ENCODE measurements at places on chromosomes 12 and 14.

DNA sequence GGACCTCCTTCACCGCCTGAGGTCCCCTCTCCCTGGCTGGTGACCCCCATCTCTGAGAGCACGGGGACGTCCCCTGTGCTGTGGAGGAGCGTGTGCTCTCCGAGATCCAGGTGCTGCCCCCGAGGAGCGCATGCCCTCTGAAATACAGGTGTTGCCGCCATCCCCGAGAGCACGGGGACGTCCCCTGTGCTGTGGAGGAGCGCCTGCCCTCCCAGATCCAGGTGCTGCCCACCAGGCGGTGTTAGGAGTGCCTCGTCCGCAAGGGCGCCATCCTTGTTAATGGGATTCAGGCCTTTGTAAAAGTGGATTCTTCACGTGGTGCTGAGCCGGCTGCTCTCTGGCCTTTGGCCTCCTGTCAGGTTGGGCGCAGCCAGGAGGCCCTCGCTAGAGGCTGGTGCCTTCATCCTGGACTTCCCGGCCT is 10.1 kb downstream of the NOC4L start:
- no peak for DNase-seq

- no peak for DNase-seq
These were observed 77.5 kb upstream of the CD163 start for GRCh38 chr12:7581046-7581445.

- DNase-seq = no peak
These were observed 17.9 kb upstream of the RCOR1 start for GRCh38 chr14:102574281-102575159.

DNA sequence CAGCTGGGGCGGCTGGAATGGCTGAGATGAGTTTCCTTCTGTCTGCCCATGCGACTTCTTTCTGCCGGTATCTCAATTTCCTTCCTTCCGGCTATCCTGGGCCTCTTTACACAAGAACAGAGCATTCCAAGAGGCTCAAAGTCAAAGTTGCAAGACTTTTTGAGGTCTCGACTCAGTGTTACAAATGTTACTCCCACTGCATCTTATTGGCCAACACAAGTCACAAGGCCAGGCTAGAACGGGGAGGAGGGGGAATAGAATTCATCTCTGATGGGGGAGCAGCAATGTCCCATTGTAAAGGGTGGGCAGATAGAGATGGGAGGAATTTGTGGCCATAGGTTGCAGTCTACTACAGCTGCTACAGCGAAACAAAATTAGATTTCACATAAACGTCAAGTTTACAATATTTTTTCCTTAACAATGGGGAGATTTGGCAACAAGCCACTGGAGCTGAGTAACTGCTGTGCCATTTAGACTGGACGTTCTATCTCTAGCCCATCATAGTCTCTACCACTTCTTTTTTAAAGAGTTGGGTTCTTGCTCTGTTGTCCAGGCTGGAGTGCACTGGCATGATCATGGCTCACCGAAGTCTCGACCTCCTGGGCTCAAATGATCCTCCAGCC is 9.5 kb upstream of the NYNRIN start:
- DNase-seq = no peak

DNA sequence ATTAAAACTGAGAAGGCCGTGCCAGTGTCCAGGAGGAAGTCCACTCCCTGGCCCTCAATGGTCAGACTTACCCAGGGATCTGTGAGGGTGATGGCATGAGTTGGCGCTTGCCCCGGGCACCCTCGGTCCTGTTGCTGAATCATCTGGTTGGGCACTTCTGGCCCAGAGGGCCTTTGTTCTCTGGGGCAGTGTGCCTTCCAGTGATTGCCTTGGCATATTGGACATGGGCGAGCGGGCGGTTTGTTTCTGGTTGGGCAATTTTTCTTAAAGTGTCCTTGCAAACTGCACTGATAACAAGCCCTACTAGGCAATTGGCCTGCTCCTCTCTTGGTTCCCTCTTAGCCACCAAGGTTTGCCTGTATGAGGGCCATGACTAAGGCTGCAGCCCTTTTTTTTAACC is 69.5 kb upstream of the ZDHHC17 start:
- DNase-seq = no peak

DNA sequence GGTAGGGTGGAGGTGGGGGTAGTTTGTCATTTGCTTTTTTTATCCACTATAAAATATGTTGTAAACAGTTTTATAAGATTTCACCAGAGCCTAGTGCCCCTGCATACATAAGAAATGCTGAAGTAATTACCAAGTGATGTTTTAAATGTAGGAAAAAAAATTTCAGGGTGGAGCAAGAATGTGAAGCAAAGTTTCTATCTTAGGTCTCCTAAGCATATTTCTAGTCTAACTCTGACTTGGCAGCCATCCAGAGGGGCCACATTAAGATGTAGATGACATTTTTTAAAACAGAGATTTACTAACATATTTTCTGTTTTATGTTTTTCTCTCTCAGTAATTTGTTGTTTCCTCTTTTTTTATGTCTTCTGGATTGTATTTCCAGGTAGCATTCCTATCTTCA is 15.8 kb upstream of the KRAS start:
- no peak for DNase-seq

GRCh38 chr12:108302403-108303311 is 36.5 kb downstream of the CMKLR1 start:
- peak; percentile 18 for DNase-seq
